D341Med (cell line): ENCODE measurements at places on chromosomes 5 and 9.
A peak's percentile ranks its signal among the peaks of the same experiment; 100 is the strongest.

GRCh38 chr9:121662891-121663580 lies 11.6 kb downstream of the DAB2IP start:
- no peak for DNase-seq

DNA sequence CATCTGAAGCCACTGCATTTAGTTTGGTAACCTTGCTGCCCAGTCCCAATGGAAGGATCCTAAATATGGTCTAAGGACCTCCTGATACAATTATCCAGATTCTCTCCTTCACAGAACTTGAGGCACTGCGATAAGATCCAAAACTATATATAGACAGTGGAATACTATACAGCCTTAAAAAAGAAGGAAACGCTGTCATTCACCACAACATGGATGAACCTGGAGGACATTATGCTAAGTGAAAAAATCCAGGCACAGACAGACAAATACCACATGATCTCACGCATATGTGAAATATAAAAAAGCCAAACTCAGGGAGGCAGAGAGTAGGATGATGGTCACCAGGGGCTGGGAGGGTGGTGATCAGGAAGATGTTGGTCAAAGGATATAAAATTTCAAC lies 2.8 kb upstream of the IL4 start:
- DNase-seq, result no peak

DNA sequence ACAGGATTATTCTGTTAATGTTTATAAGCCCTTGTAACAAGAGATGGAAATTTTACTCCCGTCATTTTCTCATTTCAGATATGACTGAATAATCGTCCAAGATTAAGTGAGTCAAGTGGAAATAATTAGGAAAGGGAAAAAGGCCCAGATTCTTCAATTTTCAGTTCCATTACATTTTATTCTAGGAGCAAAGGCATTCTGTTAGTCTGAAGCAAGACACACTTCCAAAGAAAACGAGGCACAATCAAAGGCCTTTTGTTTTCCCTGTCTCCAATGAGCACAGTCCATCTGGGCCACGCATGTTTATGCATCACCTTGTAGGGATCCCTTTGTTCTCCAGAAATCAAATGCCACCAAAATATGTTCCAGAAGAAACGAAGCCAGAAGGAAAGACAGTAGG lies 382.9 kb upstream of the RFX3 start:
- no peak for DNase-seq

GRCh38 chr9:79581794-79582193 lies 10.0 kb downstream of the TLE4 start:
- no peak for DNase-seq

- DNase-seq, result no peak
Observed at GRCh38 chr9:136326761-136327303, 507 bp upstream of the GPSM1 start.

DNA sequence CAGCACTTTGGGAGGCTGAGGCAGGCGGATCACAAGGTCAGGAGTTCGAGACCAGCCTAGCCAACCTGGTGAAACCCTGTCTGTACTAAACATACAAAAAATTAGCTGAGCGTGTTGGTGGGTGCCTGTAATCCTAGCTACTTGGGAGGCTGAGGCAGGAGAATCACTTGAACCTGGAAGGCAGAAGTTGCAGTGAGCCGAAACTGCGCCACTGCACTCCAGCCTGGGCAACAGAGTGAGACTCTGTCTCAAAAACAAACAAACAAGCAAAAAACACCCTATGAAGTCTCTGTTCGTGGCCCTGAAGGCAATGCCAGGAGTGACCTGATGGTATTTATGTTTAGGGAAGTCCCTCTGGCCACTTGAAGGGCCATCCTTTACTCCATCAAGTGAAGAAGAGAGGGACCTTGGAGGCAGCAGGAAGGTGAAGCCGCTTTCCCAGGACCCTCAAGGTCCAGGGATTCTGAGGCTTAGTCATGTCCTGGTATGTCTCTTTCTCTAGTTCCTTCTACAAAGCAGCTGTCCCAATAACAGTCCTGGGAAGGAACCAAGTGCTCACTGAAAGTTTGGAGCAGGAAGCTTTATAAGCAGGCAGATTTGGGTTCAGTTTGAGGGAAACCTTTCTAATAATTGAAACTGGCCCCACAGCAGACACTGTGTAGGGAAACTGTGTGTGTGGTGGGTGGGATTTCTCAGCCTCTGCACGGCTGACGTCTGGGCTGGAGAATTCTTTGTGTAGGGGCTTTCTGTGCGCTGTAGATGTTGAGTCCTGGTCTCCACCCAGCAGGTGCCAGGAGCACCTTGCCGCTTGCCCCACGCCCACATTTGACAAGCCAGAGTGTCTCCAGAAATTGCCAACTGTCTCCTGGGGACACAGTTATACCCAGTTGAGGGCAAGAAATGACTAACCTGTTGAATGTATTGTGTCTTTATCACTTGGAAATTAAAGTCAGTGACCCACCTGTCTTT lies 12.5 kb downstream of the PHF2 start:
- peak; percentile 19 for DNase-seq

GRCh38 chr5:96969366-96969765 lies 33.5 kb downstream of the LNPEP start:
- no peak for DNase-seq

DNA sequence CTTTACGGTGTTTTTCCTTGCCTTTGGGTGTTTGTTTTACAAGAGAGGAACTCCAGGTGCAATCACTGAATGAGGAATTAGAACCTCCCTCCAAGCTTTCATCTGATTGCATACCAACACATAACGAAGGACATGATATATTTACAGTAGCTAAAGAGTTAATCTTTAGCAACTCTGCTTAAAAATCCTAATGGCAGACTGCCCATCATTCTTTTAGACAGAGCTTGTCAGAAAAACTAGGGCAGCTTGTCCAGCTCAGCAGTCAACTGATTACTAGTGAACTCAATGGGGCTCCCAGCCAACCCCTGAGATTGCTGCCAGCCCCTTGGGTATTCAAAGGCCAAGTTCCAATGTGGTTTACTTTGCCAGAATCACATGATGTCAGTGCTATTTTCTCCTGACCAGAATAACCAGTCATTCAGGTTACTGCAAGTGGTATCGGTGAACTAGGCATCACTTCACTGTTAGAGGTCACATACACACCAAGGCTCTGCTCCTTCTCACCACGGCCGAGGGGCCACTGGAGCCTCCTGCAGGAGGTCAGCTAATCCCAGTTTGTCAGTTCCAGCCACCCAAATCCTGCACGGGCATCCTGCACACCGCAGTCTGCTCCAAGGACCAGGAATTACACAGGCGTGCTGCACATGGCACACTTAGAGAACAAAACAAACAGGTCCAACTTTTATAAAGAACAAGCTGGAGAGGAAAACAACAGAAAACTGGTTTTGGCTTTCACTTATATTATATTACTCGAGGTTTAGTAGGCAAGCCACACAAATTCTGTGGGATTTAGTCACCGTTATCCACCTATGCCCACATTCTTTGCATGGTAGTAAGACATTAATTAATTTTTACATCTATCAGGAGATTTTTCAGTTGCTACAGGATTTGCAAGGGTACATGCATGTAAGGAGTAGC lies 62.5 kb downstream of the NFIB start:
- DNase-seq, result peak; percentile 55

- DNase-seq, result no peak
Observed at GRCh38 chr9:69344459-69344858, 19.4 kb downstream of the ENTREP1 start.

- DNase-seq, result no peak
Observed at GRCh38 chr9:8027351-8027750, 227.8 kb upstream of the DMAC1 start.

DNA sequence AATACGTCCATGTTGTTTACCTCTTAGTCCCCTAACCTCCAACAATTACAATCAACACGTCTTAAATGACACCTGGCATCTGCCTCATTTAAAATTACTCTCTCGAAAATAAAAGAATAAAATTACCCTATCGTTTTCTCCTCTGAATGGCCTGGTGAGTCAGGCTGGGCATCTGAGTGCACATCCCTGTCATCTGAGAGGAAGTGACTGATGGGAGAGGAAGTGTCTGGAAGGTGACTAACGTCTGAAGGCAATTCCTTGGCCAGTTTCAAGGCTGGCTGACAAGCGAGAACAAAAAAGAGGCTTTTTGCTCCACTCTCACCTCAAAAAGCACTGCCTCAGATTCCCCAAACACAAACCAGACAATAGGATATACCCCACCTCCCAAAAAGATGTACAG lies 57.7 kb downstream of the MAPKAP1 start:
- DNase-seq, result no peak

DNA sequence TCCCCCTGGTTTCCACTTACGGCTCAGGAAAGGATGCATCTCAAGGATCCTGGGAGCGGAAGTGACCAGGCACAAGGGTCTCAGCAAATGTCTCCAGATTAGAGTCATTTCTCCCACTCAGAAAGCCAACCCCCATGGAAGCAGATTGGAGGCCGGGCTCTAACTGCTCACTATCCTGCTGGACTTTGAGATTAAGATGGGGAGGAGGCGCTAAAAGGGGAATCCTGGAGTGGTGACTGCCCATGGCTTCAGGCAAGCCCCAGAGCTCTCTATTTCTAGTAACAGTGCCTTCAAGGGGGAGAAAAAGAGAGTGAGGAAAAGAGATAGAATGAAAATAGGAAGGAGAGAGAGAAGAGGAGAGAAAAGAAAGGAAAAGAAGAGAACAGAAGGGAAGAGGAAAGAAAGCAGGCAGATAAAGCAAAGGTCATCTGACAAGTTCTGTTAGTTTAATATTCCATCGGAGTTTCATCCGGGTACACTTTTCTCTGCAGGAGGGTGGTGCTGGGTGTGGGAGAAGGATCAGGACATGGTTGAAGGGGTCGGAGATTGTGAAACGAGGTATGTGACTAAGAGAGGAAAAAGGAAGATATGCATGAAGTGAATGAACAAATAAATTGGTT lies at the start of gene AGXT2:
AGXT2 (minus strand) TSS at position 165 of the 620 bp plus-strand sequence; CDS start at position 108, 57 bp downstream.
- no peak for DNase-seq

- DNase-seq, result no peak
Observed at GRCh38 chr5:119383008-119383407, 27.2 kb downstream of the TNFAIP8 start.
